ENCODE measurements at places on chromosomes 11 and 22.

DNA sequence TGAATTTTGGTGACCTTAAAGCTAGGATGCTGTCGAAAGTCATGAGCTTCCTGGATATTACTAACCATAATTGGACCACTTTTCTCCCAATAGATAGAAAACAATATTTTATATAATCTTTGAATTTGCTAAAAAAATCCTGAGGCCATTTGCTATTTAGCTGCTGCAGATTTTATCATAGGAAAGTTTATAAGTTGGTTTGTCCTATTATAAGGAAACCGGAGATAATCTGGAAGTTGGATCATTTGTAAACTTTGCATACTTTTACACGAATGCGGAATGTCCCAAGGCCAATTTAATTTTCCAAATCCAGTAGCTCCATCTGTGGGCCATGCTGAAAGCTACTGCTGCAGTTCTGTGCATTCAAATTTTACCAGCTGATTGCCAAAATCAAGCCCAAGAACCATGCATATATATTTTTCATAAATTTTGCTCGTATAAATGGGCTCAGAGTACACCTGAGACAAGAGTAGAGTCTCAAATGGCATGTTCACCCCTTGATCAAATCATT, 378.3 kb downstream of the FAM181B start:
- no peak for DNase-seq

DNA sequence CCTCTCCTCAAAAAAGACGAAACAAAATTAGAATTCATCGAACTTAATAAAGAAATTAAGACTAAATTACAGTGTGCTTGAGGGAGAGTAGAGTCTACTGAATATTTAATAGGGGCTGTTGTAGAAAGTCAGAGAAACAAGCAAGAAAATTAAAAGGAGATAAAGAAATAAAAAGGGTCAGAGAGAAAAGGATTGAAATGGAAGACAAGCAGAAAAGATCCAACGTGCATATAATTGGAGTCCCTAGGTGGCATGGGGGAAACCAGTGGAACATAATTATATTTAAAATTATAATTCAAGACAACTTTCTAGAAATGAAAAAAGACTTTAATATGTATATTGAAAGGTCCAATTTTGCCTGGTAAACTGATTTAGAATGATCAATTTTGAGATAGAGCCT, 74.3 kb downstream of the ACER3 start:
- no peak for DNase-seq

- no peak for DNase-seq
Measured at GRCh38 chr11:83063073-83063754, 8.5 kb downstream of the RAB30 start.

DNA sequence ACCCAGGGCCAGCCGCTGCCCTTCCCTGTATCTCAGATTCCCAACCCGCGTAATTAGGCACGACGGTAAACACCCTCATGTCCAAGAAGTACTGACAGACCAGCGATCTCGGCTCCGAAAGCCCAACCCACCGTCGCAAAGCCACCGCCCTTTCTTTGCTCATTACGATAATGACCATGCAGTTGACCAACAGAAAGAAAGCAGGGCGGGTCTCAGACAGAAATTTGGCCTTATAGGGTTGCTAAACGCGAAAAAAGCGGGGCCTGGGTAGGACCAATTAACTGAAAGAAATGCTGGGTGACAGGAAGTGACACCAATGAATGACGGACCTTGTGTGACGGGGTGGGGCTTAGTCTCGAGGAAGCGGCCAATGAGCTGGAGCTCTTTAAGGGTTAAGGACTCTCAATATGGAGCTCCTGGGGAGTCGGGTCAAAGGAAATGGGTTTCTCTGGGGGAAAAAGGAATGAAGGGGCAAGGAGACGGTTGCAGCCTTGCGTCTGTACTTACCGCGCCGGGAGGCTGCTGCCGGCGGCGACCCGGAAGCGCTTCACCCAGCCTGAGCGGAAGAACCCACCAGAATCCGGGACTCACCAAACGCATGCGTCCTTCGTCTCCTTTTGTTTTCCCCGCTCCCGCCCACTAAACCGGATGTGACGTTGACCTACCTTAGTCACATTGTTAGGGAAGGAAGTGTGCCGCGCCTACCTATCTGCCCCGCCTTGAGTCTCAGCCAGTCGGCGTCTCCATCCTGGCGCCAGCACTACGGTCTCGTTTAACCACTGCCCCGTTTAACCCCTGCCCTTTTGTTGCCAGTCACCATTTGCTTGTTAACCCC, at the start of gene ANAPC15:
TSS of gene ANAPC15 (minus strand) at position 553 of the 835 bp plus-strand sequence. CDS start 1,419 bp downstream, outside the sequence.
- DNase-seq: peak; percentile 99

DNA sequence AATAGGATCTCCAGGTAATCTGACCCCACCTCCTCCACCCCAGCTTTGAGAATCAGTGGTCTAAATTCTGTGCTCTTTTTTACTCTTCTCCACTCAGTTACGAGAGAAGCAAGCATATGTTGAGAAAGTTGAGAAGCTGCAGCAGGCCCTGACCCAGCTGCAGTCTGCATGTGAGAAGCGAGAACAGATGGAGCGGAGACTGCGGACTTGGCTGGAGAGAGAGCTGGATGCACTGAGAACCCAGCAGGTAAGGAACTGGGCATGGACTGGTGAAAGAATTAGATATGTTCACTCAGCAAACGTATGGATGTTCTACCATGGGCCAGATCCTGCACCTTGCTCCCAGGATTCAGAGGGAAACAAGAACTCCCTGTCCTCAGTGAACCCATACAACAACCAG, 85.7 kb downstream of the AMOTL1 start:
- DNase-seq: no peak

GRCh38 chr11:124938206-124938765, 2.4 kb upstream of the HEPACAM start:
- DNase-seq: no peak

DNA sequence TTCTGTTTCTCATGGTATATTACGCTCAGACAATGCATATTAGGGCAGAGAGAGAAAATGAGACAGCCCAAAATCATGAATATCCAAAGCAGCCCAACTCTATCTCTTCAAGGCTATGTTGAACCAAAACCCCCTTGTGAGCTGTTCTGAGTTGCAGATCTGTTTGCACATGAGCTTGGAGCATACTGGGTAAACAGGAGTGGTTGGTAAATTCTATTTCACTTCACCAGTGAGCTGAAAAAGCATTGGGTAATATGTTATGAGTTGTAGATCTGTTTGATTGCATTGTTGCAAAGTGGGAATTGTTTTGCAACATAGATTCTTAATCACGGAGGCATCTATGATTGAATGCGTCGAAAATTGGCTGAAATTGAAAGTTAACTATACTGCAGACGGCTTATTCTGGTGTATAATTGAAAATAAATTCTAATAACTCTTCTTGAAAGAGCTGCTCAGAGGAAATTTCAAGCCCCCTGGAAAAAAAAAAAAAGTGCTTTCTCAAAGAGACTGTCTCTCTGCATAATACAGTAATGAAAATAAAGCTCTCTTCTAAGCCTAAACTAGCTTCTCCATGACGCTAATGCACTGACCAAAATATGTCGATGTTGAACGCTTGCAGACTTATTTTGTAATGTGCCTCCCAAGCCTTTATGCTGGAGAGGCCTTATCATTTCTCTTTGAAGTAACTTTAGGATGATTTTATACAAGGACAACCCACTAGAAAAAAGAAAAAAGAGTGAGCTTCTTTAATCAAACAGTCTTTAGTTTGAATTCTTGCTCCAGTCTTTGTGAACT, 263.7 kb downstream of the NTM start:
- no peak for DNase-seq

- DNase-seq: no peak
Measured at GRCh38 chr11:72709478-72710238, 35.4 kb upstream of the PDE2A start.

DNA sequence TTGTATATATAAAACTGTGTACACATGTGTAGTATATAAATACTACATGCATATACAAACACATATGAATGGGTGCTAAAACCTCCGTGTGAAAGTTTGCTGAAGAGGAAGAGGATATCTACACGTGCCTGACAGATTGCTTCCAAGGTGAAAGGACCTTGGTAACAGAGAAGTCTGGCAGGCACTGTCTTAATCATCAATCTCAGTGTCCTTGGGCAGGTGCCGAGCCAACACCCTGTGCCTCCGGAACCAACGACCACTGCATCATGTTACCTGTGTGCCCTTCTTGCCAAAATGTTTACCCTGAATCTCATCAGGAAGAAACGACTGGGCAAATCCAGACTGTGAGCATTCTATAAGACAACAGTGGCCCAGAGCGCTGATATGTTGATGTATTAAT, 15.0 kb downstream of the NAP1L4 start:
- DNase-seq: no peak

DNA sequence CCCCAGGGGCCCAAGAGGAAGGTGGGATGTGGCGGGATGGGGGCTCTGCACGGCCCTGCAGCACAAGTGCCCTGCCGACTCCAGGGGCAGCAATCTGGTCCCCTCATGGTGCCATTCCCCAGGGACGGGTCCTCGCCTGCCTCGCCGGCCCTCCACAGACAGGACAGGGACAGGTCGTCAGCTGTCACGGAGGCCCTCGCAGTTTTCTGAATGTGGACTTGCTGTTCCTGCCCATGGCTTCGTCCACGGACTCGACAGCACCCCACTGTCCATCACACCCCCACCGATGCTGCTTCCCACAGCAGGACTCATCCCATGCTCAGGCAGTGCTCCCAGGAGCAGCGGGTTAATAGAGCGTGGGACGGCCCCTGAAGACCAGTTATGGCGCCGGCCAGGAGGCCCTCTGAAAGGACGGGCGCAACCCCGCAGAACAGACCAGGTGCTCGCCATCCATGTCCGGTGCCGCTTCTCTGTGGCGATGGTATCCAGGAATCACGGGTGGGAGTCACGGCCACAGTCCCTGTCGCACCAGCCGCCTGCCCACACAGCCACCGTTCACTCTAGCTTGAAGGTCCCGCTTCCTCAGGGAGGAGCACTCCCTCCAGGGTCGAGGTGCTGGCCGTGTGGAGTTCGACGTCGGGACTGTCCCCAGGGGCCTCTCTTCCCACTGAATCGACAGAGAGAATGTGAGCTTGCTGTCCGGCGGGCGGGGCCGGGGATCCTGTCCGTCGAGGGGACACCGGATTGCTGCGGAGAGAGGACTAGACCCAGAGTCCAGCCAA, 18.5 kb upstream of the MUC2 start:
- no peak for DNase-seq

- DNase-seq: no peak
Measured at GRCh38 chr11:120013325-120014250, 124.3 kb downstream of the TRIM29 start.

All from NCI-H748 treated with DMSO at 0.1 percent for 48 hours (cell line).